Right hindlimb (tissue), 1 donor: ENCODE measurements at places on chromosomes 5 and 9.

DNA sequence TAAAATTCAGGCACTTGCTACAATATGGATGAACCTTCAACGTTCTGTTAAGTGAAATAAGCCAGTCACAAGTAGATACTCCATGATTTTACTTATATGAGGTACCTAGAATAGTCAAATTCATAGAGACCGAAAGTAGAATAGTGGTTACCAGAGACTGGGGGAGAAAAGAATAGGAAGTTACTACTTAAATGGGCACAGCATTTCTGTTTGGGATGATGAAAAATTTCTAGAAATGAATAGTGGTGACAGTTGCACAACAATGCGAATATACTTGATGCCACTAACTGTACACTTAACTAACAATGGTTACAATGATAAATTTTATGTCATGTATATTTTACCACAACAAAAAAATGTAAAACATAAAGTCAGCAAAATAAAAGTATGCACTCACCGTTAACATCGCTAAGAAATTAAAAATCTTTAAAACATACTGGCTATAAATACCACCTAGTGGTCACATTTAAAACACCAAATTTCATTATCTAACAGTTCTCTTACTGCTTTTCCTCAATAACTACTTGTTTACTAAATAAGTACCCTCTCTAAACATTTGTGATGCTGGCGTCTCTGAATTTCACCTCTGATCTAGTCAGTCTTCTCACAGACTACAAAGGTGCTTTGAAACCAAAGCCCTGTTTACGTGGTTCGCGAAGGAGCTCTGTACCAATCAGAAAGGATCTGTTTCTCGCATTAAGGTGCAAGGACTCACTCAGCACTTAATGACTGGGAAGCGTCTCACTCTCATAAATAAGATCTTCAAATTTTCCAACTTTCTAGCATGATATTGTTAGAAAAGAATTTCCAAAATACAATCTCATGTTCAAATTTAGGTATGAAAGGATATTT is 22.7 kb downstream of the KIF3A start:
- DNase-seq: no peak

DNA sequence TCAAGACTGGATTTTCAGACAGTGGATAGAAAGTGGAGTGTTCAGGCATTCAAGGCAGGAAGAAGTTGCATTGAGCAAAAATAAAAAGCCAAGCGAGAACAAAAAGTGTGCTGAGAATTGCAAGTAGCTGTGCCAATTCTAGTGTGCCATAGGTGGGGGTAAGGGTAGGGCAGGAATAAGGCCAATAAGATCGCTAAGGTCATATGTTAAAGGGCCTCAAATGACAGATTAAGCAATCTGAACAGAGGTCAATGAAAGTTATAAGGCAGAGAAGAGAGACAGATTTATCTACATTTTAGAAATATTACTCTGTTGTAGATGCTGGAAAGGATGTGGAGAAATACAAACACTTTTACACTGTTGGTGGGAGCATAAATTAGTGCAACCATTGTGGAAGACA is 36.4 kb downstream of the NADK2 start:
- DNase-seq: no peak

DNA sequence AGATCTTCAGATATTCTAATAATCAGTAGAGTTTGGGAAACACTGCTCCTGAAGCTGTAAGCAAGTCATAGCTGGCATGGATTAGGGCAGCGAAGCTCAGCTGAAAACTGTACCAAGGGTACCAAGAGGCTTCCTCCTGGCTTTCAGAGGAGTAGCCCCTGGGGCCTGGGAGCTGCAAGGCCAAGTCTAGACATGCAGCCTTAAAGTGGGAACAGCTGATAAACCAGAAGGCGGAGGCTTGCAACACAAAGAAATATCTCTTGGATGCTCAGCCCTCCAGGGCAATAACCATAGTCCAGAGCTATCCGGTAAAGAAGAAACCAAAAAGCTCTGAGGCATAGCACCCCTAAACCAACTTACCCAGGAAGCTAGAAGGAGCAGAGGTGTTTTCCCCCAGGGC is 51.5 kb downstream of the MRPS30 start:
- DNase-seq: no peak

DNA sequence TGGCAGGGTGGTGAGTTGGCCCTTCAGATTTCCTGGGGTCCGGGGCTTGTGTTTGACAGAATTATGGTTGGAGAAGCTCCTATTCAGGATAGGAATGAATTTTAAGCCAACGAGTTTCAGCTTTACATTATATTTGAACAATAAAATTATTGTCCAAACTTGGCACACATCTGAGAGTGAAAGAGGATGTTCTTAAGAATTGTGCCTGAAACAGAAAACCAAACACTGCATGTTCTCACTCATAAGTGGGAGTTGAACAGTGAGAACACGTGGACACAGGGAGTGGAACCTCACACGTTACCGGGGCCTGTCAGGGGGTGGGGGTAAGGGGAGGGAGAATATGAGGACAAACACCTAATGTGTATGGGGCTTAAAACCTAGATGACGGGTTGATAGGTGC is 111.8 kb upstream of the ACTBL2 start:
- DNase-seq: no peak

- DNase-seq: no peak
These were observed 612.5 kb downstream of the EFNA5 start for GRCh38 chr5:107058235-107058634.

DNA sequence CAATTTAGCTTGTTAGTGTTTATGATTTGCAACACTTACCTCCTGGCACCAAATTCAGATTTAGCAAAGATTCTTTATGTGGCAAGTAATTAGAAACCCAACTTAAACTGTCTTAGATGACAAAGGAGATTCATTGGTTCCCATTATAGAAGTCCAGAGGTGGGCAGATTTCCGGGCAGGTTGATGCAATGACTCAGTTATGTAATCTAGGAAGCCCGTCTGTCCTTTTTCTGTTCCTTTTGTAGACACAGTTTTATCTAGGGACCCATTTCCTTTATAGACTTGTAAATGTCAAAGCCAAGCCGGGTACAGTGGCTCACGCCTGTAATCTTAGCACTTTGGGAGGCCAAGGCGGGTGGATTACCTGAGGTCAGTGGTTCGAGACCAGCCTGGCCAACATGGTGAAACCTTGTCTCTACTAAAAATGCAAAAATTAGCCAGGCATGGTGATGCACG is 20.3 kb upstream of the ANKRD33B start:
- no peak for DNase-seq

GRCh38 chr5:148401604-148402003 is 17.8 kb downstream of the FBXO38 start:
- DNase-seq: no peak

DNA sequence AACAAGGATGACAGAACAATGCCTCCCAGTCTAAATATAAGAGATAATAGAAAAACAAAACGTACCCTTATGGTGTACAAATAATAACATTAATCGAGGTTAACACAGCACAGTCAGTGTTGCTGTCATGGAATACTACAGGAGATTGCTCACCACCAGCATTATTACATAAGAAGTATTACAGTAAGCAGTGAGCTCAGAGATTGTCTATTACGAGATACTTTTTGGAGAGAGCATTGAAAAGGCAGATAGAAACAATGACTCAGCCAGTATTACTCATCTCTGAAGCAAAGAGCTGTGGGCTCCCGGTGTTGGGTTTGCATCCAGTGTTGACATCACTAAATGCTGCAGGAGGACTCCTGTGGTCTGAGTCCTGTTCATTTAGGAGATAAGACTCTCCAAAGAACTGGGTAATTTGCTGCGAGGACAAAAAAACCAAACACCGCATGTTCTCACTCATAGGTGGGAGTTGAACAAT is 191.9 kb upstream of the SEMA6A start:
- DNase-seq: no peak

- no peak for DNase-seq
These were observed 232.1 kb downstream of the CDH12 start for GRCh38 chr5:22621084-22621483.

GRCh38 chr9:99244344-99245260 is 22.5 kb downstream of the SEC61B start:
- DNase-seq: no peak

DNA sequence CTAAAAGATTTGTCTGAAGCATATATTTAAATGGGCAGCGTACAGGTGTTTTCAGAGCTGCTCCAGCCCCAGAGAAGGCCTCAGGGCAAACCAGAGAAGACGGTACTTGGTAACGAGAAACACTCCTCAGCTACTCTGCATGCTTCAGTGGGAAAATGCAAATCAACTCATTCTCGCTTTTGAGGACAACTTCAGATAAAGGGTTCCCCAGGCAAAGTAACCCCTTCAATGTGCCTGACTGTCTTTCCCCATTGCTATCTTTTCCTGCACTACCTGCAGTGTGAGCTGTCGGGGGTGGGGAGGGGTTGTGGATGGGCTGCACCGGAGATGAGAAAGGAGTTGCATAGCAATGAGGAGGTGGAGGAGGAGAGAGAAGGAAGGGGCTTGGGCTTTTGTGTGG is 339.7 kb upstream of the CLINT1 start:
- no peak for DNase-seq

- no peak for DNase-seq
These were observed 34.0 kb downstream of the ZNF618 start for GRCh38 chr9:113910036-113910639.

GRCh38 chr9:77949751-77950436 is 81.7 kb downstream of the GNAQ start:
- no peak for DNase-seq

- DNase-seq: no peak
These were observed 192.2 kb downstream of the C9orf152 start for GRCh38 chr9:110015759-110016158.

- no peak for DNase-seq
These were observed 6.0 kb downstream of the OLFML2A start for GRCh38 chr9:124782661-124783574.

- DNase-seq: no peak
These were observed 188.7 kb downstream of the EBF1 start for GRCh38 chr5:158910782-158911692.

- no peak for DNase-seq
These were observed 453.2 kb downstream of the CDH18 start for GRCh38 chr5:19534751-19535150.

GRCh38 chr9:130446101-130446861 is 1.5 kb downstream of the ASS1 start:
- DNase-seq: peak; percentile 91

GRCh38 chr9:29393064-29393463 is 1819.8 kb upstream of the C9orf72 start:
- DNase-seq: no peak

DNA sequence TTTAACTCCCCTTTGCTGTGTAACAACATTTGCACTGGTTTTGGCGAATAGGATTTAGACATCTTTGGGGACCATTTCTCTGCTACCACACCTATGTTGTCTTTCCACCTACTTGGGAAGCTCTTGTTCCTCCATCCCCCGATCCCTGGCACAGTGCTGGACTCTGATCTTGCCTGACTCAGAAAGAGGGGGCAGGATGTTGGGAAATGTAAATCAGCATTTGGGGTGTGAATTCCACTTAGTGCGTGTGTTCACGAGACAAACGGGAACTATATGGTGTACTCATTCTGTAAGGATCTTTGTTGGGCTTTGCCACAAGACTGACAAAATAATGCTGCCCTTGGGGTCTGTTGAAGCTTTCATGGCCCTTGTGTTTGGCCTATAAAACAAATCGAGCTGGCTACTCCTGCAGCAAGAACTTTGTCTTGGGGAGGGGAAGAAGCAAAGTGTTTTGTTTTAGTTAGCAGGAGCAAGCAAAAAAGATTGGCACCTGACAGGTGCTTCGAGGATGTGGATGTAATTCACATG is 18.5 kb downstream of the TMEM268 start:
- DNase-seq: no peak

GRCh38 chr5:117357886-117358285 is 783.3 kb upstream of the SEMA6A start:
- no peak for DNase-seq

DNA sequence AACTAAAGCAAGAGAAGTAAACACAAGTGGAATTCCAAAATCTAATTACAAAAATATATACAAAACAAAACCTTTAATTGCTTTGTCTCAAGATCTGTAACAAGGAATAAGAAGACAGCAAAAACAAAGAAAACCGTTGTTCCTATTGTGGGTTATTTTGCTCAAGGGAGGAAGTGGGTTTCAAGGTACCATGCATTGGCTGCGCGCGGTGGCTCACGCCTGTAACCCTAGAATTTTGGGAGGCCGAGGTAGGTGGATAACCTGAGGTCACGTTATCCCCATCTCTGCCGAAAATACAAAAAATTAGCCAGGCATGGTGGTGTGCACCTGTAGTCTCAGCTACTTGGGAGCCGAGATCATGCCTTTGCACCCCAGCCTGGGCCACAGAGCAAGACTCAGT is 12.1 kb upstream of the IQGAP2 start:
- DNase-seq: no peak

GRCh38 chr5:138912093-138912492 is 37.0 kb upstream of the LRRTM2 start:
- no peak for DNase-seq

GRCh38 chr9:86765746-86766430 is 181.4 kb downstream of the GAS1 start:
- DNase-seq: no peak

- no peak for DNase-seq
These were observed 433.6 kb upstream of the ADAMTSL1 start for GRCh38 chr9:18040327-18040726.

GRCh38 chr5:156531199-156531598 is 204.2 kb downstream of the SGCD start:
- no peak for DNase-seq

DNA sequence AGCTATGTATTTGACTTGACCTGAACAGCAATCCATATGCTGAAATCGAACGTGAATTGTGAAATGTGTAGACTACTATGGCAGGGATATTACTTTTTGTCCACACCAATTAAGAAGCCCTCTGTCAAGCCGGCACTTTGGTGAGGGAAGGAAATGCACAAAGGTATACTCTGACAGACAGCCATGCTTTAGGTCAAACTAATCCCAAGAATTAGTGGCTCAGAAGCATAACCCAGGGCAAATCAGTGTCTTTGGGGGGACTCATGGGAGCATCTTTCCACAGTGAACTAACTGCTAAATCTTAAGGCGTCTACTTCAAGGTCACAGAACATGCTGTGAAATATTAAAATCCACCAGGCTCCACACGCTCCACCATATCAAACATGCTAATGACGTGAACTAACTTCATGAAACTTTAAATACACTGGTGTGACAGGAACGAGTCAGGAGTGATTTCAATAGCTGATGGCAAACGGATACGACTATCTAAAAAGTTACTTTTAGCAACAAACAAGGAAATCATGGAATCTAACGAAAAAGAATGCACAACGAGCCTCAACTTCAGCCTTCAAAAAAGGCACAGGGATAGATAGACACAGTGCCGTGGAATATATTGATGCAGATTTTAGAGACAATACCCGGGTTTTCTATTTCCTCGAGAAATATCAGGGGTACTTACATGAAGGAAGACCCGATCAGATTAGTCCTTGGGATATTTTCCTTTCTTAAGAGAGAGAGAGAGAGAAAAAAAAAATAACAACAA is 527 bp downstream of the MEF2C start:
- peak; percentile 44 for DNase-seq

- no peak for DNase-seq
These were observed 128.7 kb downstream of the ATG10 start for GRCh38 chr5:82100303-82101077.

GRCh38 chr5:75963554-75963953 is 119.6 kb upstream of the SV2C start:
- DNase-seq: no peak
